ENCODE measurements at places on chromosomes 3 and 15.

DNA sequence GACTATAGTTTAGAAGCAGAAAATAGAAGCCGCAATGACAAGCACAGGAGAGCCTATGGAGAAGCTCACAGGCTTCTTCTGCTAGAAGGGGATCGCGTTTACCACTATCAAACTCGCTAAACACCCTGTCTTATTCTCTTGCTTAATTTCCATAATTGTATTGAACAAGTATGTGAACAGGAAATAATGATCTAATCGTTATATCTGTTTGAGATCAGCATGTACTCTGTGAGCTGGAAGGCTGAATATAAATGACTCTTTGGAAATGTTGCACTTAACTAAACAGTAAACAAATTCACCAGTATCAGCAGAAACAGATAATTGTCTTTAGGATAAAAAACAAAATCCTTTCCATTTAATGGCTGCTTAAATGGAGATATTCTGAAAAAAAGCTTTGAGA lies 15.0 kb downstream of the NEK10 start:
- no peak for DNase-seq

- DNase-seq: no peak
These were observed 7.1 kb downstream of the SLC25A20 start for GRCh38 chr3:48891606-48892005.

- DNase-seq: no peak
These were observed 13.3 kb downstream of the HRG start for GRCh38 chr3:186679151-186679550.

- DNase-seq: no peak
These were observed 39.0 kb downstream of the CYP11A1 start for GRCh38 chr15:74328331-74329056.

- no peak for DNase-seq
These were observed 378.2 kb upstream of the THBS1 start for GRCh38 chr15:39202641-39203040.

Data from sigmoid colon (tissue), 7 donors.